ENCODE measurements at places on chromosomes 16 and 17.

- DNase-seq, result no peak
Observed at GRCh38 chr16:20762404-20763123, 1.2 kb upstream of the ACSM3 start.

DNA sequence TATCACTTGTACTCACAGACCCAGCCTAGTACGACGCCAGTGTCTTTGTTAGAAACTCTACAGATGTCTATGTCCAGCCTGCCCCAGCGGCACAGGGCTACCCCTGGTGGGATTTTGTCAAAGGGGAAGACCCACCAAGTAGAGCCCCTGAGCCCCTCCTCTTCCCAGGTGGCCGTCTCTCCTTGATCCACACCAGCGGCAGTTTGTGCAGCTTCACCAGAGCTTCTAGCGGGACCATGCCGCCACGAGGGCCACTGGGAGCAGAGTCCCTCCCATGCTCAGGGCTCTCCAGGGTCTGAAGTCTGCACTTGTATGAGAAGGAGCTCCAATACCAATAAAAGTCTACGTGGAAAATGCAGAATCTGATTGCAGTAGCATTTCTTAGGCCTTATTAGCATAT, 157.1 kb downstream of the RPTOR start:
- no peak for DNase-seq

DNA sequence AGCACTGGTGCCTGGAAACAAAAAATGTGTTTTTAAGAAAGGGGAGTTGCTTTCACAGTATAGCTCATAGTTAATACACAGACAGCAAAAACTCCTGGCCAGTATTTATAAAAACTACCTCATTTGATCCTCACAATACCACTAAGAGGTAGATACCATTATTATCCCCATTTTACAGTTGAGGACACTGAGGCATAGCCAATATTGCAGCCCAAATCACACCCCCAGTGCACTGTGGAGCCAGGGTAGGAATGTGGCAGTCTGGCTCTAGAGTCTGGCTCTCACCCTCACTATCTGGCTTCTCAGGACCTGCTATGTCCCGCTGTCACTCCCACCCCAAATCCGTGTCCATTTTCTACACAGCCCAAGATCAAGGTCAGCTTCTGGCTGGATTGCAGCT, 2.6 kb downstream of the ARHGAP23 start:
- DNase-seq, result no peak

GRCh38 chr17:82611140-82612058, 36.8 kb downstream of the WDR45B start:
- no peak for DNase-seq

GRCh38 chr17:30021708-30022317, 80.4 kb downstream of the EFCAB5 start:
- peak; percentile 40 for DNase-seq

DNA sequence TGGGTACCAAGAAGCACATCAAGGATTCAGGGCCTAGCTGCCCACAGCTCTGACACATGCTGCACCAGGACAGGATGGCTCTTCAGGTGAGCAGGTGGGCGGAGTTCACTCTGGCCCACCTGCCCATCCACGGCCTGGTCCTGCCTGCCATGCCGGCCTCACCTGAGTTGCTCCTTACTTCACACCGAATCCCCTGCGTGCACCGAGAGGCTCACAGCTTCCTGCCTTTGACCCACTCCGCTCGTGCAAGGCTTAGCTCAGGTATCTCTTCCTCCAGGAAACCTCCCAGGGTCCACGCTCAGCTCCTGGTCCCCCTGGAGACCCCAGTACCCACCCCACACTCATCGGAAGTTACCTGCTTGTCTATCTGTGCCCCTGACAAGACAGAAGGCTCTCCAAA, 21.6 kb upstream of the TNRC6C start:
- no peak for DNase-seq

GRCh38 chr17:33778505-33779233, 476.4 kb upstream of the CCL2 start:
- DNase-seq, result no peak

DNA sequence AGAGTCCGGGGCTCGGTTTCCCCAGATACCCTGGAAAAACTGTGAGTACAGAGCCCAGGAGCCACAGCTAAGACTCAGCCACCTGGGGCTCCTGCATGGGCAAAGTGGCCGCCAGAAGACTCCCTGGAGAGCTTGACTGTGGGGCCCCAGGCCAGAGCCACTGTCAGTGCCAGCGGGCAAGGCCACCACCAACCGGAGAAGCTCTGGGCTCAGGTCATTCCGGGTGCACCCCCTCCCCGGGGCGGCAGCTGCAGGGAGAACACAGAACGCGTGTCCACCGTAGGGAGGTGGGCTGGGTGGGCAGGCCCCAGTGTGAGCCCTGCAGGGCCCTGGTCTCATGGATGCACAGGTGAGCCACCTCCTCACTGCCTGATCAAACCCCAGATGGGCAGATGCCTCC, 22.3 kb upstream of the RBFOX3 start:
- DNase-seq, result peak; percentile 2

DNA sequence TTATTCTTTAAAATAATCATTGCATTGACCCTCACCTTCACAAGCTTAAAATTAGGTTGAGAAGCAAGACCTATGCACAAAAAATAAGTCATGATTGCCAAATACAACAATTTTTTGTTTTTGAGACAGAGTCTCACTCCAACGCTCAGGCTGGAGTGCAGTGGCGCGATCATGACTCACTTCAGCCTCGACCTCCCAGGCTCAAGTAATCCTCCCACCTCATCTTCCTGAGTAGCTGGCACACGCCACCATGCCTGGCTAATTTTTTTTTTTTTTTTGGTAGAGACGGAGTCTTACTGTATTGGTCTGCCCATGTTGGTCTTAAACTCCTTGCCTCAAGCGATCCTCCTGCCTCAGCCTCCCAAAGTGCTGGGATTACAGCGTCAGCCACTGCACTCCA, 24.2 kb downstream of the ZNF652 start:
- peak; percentile 57 for DNase-seq

DNA sequence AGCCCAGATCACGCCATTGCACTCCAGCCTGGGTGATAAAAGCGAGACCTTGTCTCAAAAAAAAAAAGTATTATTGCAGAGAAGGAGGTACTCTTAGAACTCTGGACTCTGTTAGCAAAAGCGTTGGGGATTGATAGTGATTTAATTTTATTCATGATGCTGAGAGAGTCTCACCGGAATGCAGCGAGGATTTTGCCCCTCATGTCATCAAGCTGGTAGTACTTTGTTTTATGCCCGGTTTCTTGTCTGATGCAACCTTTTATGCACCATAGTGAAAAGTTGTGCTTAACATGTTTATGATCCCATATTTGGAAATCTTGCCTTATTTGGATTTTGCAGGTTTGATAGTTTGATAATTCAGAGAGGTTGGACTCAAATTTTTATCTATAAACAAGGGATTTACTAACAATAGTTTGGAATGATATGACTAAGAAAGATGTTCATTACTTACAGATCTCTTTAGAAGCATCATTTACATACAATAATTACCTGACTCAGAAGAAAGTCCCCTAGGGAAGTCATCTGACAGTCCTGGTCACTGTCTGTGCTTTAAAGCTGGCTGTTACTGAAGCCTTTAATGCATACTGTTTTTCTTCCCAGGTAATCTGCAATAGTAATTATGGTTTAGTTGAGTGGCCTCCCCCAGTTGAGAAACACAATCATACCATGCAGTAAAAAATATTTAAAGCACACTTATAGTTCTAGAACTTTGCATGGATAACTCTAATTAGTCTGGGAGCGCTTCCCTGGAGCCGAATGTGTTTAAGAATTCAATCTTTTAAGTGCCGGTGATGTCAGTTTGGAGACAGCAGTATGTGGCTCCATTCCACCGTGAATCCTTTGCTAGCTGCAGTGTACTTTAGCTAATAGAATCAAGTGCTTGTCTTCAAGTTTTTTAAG, 120.9 kb downstream of the PRKCA start:
- no peak for DNase-seq

- DNase-seq, result no peak
Observed at GRCh38 chr16:23174622-23175021, 7.9 kb upstream of the SCNN1G start.

GRCh38 chr17:61770752-61771533, 92.4 kb downstream of the BRIP1 start:
- no peak for DNase-seq

GRCh38 chr17:79790805-79791734, 5.8 kb downstream of the CBX8 start:
- no peak for DNase-seq

- DNase-seq, result no peak
Observed at GRCh38 chr17:47316311-47316710, 7.4 kb upstream of the EFCAB13 start.

GRCh38 chr17:77844681-77845080, 113.8 kb upstream of the TNRC6C start:
- DNase-seq, result no peak

DNA sequence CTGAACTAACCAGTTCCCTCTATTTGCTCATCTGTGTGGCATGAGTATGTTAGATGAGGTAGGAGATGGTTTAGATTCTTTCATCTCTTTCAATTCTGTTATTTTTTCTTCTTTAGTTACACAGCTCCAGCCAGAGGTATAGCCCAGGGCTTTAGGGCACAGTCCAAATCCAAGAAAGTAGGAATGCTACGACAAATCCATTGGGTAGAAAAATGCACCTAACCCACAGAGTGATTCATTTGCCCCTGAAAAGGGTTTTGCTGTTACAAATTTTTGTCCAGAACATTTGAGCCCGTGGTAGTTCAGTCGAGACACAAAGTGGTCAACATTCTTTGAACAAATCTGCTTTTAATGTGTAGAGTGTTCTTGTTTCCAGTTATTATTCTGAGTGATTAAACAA, 250.7 kb downstream of the HS3ST3A1 start:
- no peak for DNase-seq

- no peak for DNase-seq
Observed at GRCh38 chr17:7285679-7286078, 4.2 kb downstream of the SLC2A4 start.

GRCh38 chr17:78889531-78889930, 13.5 kb downstream of the CEP295NL start:
- no peak for DNase-seq

- no peak for DNase-seq
Observed at GRCh38 chr17:28997806-28998205, 8.0 kb downstream of the SEZ6 start.

DNA sequence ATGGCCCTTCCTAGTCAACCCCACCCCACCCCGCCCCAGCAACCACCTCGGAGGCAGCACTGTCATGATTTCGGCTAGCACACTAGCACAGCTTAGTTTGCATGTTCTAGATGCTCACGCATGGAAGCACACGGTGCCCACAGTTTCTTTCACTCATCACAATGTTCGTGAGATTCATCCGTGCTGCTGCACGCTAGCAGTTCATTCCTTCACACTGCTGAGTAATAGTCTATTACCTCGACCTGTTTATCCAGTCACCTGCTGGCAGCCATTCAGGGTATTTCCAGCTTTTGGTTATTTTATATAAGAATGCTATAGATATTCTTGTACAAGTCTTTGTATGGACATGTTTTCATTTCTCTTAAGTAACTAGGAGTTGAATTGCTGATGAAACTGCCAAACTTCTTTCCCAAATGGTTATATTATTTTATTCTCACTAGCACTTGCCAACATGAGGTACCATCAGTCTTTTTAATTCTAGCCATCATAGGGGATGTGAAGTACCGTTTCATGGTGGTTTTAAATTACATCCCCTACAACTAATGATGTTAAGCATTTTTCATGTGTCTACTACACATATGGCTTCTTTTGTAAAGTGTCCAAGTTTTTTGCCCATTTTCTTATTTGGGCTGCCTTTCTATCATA, 75.7 kb downstream of the CYTH1 start:
- DNase-seq, result no peak

GRCh38 chr17:61739002-61739401, 124.3 kb downstream of the BRIP1 start:
- no peak for DNase-seq

GRCh38 chr17:1123921-1124715, 55.7 kb downstream of the ABR start:
- no peak for DNase-seq

DNA sequence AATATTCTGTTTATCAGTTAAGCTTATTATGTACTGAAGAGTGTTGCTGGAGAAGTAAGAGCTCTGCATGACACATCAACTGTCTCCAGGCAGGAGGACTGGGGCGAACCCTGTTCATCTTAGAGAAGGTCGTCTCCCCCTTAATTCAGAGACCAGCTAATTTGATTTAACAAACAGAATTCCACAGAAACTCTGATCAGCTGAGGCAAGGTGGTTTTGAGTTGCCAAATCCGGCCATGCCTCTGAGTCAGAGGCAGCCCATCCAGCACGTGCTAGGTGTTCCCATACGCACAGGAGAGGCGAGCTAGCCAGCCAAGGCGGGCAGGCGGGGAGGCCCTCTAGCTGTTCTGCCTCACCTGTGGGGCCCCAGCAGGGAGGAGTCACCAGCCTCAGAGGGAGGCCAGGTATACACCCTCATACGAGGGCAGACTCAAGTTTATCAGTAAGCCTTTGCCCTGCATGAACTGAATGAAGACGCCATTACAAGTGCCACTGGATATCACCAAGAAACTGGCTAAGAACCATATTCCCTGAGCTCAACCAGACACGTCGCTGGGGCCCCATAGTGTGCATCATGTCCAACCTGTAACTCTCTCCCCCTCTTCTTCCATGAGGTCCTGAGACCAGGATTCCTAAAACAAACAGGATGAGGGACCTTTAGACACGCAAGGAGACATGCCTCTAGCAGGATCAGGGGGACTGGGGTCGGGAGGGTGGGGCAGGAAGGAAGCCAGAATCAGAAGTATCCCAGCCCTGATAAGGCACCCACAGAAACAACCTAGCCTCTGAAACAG, 25.7 kb downstream of the STAT5A start:
- peak; percentile 72 for DNase-seq

DNA sequence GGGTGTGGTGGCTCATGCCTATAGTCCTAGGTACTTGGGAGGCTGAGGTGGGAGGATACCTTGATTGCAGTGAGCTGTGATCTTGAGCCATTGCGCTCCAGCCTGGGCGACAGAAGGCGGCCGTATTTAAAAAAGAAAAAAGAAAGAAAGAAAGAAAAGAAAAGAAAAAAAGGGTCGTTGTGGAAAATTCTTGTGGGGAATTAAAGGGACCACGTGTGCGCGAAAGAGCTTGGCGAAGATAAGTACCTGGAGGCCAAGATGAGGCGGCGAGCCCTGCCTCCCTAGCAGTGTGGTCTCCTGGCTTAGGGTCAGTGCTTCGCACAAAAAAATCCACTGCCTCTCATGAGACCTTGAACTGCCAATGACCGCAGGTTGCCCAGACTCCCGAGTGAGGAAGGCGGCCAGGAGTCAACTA, 728 bp upstream of the NMT1 start:
- DNase-seq, result no peak

All from adrenal gland (tissue), 19 donors.